Left lung (tissue), 14 donors: ENCODE measurements at places on chromosomes 7 and 10.

- DNase-seq: no peak
Measured at GRCh38 chr10:80055760-80056159, 22.7 kb upstream of the TMEM254 start.

DNA sequence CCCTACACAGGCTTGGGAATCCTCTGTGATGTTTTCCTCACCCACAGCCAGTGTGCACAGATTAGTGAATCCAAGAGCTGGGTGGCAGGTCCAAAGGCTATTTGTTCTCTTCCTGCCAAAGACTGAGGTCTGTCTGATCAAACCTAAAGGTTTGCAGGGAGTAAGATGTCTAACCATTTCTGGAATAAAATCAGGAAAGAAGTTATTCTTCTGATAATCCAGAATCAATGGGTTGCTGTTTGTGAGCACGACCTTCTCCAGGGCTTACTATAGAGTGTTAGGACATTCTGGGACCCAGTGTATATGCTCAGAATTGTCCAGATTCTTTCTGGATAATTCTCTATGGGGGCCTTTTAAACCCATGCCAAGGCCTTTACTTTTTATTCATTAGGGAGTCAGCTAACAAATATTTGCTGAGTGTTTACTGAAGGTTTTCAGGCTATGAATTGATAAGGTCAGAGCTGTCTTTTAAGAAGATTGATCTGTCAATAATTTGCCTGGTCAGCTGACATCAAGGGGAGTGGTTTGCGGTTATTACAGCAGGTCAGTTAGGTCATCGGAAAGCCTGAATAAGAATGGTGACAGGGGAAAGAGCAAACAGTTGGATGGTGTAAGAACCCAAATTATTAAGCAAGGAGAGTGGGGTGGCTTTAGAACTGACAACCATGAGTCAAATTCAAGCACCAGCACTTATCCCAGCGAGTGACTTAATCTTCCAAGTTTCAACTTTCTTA, 7.5 kb upstream of the TECTB start:
- DNase-seq: no peak

GRCh38 chr7:83643012-83643411, 5.9 kb downstream of the SEMA3E start:
- DNase-seq: no peak

DNA sequence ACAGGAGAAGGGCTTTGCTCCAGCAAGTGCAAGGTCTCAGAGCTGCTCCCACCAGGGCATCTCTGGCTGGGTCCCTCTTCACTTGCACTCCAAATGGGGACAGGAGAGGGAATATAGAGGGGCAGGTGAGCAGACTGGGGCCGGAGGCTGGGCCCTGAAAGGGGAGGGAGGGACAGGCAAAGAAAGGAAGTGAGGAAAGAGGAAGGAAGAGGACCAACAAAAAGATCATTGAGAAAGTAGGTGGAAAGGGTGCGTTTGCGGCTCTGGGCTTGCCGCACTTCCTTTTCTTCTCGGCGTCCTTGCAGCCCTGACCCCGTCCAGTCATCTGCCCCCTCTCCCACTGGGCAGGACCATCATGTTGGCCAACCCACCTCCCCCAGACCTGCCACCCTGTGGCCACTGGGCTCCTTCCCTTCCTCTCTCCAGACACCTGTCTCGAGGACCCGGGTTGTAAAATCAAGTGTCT, 14.0 kb downstream of the ITPRIP start:
- DNase-seq: peak; percentile 90

DNA sequence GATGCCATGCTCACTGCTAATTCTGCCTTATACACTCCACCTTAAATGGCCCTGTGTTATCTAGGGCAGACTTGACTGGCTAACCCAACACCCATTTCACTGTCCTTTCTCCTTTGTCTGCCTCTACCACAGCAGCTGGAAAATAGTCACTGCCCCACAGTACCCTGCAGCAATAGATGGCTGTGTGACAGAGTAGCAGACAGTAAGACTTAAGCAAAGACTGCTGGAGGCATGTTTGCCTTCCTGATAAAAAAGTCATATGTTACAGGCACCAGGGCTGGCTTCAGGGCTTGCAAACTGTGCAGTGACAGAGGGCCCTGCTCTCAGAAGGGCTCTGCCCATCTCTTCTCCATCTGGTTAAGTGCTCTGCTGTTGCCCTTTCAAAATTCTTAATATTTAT, 332.6 kb upstream of the GHITM start:
- no peak for DNase-seq

- no peak for DNase-seq
Measured at GRCh38 chr7:69189406-69189805, 408.9 kb upstream of the AUTS2 start.
